ENCODE measurements at places on chromosomes 2 and 18.
A peak's percentile ranks its signal among the peaks of the same experiment; 100 is the strongest.

GRCh38 chr18:61637905-61638595 lies 254.8 kb downstream of the RNF152 start:
- DNase-seq: no peak

DNA sequence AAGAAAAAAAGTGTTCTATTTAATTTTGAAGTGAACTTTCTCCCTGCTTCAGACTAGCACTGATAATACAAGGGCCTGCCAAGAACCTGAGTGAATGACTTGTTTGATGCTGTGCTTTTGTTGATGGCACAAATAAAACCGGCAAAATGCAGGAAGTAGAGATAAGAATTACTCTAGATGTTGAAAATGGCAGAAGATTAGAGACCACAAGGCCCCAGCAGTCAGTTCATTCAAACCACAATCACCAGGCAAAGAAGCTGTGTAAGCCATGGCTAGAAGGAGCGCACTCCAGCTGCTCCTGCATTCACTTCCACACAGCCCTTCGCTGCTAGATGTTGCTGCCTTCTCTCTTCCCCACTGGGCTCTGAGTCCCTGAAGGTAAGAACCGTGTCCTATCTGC lies 297.1 kb downstream of the AGPS start:
- DNase-seq: no peak

DNA sequence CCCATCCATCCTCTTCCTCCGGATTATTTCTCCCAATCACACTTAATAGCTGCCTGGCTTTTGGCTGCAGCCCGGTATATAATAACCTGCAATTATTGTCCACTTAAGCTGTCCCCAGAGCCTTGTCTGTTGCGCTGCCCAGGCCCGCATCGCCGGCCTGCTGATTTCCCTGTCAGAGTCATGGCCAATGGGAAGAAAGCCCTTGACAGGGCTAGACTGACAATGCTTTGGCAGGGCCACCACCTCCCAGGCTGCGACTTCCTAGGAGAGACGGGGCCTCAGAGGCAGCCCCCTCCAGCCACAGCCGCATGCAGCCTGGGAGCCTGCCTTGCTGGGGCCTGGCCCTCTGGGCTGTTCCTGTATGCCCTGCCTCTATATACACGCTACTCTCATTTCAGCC lies 10.0 kb upstream of the CELF4 start:
- DNase-seq: no peak

- DNase-seq: no peak
Measured at GRCh38 chr2:225070811-225071210, 28.5 kb upstream of the DOCK10 start.

GRCh38 chr2:65129286-65129825 lies 550 bp downstream of the RAB1A start:
- DNase-seq: peak; percentile 22

DNA sequence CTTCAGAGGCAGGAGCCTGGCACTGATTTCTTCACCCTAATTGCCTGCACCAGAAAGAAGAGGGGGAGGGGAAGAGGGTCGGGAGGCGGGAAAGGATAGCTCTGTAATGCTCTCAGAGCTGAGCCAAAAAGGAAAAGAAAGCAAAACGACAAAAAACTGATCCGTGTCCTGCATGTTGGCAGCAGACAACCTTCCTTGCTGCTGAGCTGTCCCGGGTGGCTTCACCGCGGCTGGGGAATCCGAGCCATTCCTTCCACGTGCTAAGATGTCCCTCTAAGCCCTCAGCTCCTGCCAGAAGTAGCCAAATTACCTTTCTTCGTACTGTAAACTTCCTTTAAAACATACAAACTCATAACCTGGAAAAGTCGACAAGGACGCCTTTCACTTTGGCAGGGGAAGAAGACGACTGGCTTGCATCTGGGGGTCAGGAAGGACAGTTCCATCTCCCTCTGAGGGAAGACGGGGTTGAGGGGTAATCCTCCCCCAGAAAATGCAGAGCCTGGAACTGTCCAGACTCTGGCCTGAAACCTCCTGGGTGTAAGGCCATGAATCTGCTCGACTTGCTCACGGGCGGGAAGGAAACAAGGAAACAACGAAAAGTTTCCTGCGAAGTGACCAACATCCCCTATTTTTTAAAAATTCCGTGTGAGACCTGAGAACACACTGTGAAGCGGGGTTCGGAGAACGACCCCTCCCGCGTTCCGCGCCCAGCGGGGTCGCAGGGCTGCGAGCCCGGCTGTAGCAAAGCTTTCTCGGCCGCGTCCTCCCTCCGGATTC lies 7.7 kb downstream of the OTX1 start:
- no peak for DNase-seq
